ENCODE measurements at places on chromosomes 12 and 14.

DNA sequence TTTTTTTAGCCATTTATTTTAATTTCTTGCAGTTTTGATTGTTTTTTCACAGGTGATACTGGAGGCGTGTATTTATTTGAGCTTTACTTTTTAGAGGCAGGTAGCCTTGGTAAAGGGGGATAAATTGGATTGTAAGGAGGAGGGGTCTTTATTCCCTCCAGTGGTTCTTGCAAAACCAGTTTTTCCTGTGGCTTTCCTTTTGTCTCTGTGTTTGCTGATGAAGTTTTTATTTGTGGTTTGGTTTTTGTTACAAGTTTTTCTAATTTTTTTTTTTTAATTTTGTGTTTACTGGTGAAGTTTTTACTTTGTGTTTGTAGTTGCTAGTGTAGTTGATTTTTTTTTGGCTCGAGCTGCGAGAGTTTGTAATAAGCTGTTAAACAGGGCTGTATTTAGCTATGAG is 278.5 kb downstream of the PRKD1 start:
- no peak for DNase-seq

GRCh38 chr14:38583471-38583870 is 327.6 kb upstream of the CLEC14A start:
- no peak for DNase-seq

DNA sequence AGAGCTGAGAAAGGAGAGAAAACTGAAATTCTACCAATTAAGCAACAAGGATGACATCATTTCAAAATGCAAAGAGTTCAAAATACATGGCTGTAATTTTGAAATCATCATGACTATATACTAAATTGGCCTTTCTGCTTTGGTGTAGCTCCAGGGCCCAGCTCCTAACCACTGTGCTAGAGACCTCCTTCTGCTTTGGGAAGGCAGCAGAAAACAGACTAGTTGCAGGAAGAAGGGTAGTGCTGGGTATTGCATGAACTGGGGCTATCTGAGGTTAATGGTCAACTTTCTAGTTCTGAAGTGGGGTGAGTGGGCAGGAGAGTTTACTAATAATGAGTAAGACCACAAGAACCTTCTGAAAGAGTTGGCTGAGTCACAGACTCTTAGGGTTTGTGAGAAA is 66.2 kb downstream of the PTGER2 start:
- peak; percentile 91 for DNase-seq

GRCh38 chr12:92110083-92110640 is 35.5 kb downstream of the BTG1 start:
- no peak for DNase-seq

DNA sequence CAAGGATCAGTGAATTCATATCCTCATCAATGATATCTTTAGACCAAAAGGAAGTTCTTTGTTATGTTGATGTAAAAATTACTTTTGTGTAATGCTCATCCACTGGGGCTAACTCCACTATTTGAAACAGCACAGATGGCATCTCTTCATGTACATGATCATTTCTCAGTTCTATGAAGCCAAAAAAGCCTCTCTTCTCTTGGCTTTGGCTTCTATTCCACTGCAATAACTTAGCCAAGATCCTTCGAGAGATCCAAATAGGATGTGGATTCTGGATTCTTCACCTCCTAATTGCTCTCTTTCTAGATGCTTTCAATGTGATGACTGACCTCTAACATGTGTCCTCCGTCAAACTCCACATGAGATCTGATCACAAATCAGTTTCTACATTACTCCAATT is 851.2 kb downstream of the GALC start:
- no peak for DNase-seq

DNA sequence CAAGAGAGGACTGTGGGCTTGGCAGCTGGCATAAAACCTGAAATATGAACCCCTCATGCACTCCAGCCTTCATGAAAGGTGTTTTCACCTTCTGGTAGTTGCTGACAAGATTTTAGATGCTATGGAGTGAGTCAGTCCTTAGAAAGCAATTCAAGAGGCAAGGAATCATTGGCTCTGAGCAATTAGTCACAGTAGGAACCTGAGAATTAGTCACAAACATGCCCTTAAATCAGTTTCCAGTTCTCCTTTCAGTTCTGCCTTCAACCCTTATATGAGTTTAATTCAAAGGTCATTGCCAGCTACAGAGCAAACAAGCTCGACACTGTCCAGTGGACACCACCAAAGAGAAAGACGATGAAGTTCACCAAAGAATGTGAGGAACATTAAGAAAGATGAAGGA is 472.3 kb downstream of the GLT1D1 start:
- no peak for DNase-seq

GRCh38 chr12:57993030-57993429 is 51.7 kb downstream of the ATP23 start:
- no peak for DNase-seq

DNA sequence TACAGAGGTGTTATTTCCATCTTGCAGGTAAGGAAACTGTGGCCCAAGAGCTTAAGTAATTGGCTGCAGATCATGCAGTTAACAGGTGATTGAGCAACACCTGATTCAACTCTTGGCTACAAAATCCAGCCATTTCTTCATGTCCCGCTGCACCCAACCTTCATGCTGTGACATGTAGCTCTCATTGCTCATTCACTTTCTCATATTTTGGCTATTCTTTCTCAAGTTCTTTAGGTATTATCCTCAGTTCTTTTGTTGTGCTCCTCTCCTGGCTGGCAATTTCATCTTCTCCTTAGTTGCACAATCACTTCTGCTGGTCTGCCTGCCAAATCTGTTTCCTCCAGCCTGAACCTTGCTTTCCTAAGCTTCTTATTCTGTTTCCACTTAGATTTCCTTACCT is 300.8 kb downstream of the SSPN start:
- peak; percentile 26 for DNase-seq

GRCh38 chr12:110641521-110641920 is 27.6 kb downstream of the TCTN1 start:
- DNase-seq = peak; percentile 44

GRCh38 chr12:69464428-69464827 is 5.8 kb upstream of the FRS2 start:
- DNase-seq = peak; percentile 26

DNA sequence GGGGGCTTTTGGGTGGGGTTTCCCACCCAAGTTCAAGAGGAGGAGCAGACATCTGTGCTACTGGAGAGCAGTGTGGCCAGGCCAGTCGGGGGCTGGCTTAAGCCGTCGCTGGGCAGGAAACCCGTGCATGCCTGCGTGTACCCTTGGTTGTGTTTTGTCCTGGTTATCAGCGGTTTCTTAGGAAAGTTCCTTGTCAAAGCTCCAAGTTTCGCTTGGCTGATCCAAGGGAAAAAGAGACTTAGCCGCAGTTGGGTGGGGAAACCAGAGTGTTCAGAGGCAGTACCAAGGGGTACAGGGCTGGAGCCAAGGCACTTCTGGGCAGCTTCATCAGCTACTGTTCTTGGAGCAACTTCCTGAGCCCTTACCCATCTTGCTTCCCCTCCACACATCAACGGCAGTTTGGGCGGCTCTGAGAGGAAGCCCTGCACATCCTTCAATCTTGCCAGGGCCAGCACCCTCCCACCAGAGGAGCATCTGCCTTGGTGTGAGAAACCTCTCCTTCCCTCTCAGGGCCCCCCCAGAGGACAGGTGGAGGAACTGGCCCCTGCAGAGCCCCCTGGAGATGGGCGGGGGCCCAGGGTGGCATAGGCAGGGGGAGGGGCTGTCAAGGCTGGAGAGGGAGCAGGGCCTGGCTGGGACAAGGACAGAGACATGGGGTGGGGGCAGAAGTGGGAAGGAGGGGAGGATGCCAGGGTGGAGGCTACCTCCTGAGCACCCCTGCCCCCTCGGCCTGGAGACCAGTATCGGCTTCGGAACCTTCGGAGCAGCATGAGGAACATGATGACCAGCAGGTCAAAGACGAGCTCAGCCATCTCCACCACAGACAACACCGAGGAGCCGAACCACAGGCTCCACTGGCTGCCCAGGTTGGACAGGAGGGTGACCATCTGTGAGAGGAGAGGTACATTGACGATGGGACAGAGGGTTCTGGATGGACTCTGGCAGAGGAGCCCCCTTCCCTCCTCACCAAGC is 5.8 kb upstream of the TNFRSF1A start:
- peak; percentile 81 for DNase-seq

GRCh38 chr14:64212666-64213065 is 81.5 kb downstream of the ESR2 start:
- no peak for DNase-seq

GRCh38 chr12:122560138-122560537 is 33.1 kb downstream of the KNTC1 start:
- no peak for DNase-seq

- DNase-seq = no peak
Measured at GRCh38 chr14:37810094-37810801, 214.8 kb downstream of the TTC6 start.

- no peak for DNase-seq
Measured at GRCh38 chr12:51667269-51667668, 76.2 kb downstream of the SCN8A start.

DNA sequence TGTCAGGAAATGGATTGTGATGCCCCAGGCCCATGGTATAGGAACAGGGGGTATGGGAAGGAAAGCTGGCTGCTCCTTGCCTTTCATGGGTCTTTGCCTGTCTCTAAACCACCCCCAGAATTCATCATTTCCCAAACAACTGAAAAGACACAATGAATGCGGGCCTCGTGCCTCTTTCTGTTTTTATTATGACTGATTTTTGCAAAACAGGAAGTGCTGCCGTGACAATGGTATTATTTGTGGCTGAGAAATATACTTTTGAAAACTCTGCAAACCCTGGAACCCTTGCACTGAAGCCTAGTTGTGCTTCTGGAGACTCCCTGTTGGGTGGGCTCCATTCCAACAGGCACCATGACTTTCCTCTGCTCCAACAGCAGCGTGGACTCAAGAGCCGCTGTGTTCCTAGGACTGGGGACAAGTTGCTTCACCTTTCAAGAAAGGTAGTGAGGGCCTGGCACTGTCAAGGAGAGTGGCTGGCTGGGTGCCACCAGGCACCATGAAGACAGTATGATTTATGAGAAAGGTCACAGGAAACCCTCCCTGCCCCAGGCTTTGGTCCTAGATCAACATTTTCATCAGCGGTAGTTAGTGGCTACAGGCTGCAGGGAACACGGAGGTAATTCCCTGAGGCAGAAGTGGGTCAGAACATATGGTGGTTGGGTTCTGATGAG is 4.8 kb upstream of the DGLUCY start:
- no peak for DNase-seq

DNA sequence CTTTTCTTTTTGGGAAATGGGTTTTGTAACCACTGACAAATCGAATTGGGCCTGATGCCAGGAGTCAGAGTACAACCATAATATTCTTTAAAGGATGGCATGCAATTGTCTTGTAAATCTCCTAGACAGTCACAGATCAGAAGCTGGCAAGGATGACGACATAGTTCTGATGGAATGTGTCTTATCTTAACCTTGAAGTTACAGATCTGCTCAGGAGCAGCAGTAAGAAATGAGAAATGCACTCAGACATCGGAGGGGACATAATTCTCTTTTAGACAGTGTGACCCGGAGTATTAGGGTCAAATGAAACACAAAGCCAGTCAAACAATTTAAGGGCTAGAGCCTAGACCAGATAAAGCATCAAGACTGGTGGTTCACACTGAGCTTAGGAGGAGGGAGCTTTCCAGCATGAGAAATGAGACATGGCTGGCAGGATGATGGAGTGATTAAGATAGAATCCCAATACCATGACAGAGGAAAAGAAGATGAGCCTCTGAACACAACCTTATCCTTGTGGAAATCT is 17.5 kb downstream of the CBX5 start:
- DNase-seq = peak; percentile 89

DNA sequence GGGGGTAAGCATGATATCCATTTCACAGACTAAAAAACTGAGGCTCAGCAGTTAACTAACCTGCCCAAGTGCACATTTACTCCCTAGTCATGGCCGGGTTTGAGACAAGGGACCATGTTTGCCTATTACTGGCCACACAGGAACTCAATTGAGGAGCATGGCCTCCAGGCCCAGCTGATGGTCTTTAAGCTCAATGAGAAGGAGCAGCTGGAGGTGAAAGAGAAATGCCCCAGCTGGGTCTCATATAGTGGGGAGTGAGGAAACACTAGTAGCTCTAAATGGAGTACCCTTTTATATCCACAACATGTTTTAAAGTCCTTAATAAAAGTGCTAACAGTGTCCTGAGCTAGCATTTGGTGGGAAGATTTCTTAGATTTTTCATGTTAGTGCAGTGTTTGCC is 1.6 kb downstream of the TDP1 start:
- no peak for DNase-seq

GRCh38 chr12:82672811-82673495 is 13.8 kb upstream of the TMTC2 start:
- DNase-seq = peak; percentile 8

GRCh38 chr14:32012571-32012970 is 64.5 kb upstream of the ARHGAP5 start:
- no peak for DNase-seq

DNA sequence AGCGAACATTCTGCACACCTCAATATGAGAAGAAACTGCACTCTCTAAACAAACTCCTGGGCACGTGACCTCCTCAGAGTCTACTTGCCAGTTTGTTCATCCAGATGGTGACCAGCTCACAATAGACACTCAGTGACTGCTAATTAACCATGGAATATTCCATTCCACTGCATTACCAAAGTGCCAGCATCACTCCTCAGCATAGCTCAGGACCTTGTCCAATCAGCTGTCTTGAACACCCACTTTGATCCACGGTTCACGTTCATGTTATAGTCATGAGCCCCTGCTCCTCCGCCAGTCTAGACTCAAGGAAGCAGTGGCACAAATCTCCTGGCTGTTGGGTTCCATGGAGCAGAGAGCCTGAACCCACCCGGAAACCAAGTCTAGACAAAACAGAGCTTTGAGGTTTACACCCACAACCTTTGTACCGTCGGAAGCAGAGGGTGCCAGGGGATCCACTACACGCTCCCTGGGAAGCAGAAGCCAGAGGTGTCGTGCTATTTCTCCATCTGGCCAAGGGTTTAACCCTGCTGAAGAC is 285.3 kb downstream of the ZFP36L1 start:
- no peak for DNase-seq

DNA sequence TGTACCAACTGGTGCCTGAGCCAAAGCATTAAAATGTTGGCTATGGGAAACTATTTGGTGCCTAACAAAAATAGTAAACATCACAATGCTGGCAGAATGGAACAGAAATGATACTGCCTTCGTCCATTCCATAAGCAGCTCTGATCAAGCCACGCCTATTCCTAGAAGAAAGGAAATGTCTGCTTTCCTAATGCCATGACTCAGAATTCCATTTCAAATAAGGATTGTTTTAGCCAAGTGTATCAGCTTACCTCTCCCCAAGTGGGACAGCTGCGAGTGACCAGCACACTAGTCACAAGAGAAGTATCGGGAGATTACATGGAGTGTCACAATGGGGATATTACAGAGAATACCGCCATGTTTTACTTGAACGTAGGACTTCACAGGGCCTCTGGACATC is 38.7 kb downstream of the GLT8D2 start:
- DNase-seq = peak; percentile 60

GRCh38 chr12:51923506-51924365 is 16.4 kb downstream of the ACVRL1 start:
- DNase-seq = no peak

GRCh38 chr14:58772794-58773620 is 135.2 kb downstream of the DACT1 start:
- peak; percentile 70 for DNase-seq

GRCh38 chr12:42475106-42475505 is 114.4 kb downstream of the PRICKLE1 start:
- no peak for DNase-seq

GRCh38 chr14:104098272-104099095 is 13.0 kb downstream of the ASPG start:
- no peak for DNase-seq

All from amniotic epithelial cell (primary cell).